RWPE1 (cell line): ENCODE measurements at places on chromosomes 3 and 15.
A peak's percentile ranks its signal among the peaks of the same experiment; 100 is the strongest.

GRCh38 chr3:177441276-177441812 is 244.1 kb upstream of the TBL1XR1 start:
- no peak for DNase-seq

GRCh38 chr15:83657549-83657948 is 3.6 kb downstream of the ADAMTSL3 start:
- no peak for DNase-seq

DNA sequence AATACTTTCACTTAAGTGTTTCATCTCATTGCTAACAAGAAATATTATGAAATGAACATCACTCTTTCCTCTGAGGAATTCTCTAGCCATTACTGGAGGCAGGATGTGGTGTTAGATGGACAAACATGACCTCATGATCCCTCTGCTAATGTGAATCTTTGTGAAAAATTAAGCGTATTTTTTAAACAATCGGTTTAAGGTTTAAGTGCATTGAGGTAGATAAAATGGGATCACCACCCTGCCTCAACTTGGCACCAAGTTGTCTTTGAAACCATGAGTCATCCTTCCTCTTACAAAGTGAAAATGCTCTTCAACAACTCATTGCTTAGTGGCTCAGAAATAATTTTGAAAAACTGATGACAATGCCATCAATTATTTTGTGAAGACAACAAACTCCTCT is 76.0 kb upstream of the DCBLD2 start:
- peak; percentile 65 for DNase-seq

DNA sequence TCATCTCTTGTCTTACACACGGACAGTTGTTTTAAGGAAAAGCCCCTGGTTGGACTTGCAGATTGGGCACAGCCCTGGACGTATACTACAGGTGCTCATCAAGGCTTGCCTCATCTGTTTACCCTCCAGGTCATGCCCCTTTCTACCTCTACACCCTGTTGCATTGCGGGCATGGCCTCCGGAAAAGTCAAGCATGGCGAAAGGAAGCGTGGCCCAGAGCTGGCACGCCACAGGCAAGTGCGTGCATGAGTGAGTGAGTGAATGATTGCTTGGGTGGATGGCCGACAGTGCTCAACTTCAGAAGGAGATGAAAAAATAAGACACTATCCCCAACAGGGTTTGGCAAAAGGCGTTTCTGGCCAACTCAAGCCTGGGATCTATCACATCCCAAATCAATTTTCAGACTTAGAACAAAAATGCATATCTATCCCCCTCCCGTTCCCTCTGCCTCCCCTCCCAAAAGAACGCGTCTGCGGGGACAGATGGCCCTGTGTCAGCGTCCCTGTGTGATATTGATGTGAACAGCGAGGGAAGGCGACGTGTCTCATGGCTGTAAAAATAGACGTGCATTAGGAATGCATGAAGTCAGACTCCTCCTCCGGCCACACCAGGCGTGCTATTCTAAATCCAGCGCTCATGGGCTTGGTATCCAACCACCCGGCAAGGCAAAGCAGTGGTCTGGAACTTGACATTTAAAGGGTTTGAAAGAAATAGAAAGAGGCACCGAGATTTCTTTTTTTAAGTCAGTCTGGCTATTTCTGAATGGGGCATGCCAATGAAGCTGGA is 96.0 kb downstream of the RPLP1 start:
- DNase-seq, result no peak
